ENCODE measurements at places on chromosomes 4 and X.

DNA sequence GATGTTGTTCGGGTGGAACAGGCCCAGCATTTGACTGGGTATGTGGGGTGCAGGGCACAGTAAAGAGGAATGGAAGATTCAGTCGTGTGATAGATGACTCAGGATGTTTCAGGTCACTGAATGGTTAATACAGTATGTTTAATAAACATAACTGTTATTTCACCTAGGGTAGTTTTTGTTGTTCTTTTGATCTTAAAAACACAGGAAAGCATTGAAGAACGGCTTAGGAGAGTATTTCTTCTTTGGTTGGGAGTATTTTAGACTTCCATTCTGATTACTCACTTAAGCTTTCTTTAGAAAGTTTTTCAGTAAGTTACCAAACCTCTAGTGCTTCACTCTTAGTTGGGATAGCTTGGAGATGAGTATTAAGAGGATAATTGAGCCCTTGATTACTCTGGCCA is 62.3 kb downstream of the STAG2 start:
- peak; percentile 42 for DNase-seq

- no peak for DNase-seq
Measured at GRCh38 chr4:68912807-68913206, 38.8 kb downstream of the UGT2A3 start.

- DNase-seq = peak; percentile 100
Measured at GRCh38 chr4:53688186-53688790, 97.0 kb upstream of the LNX1 start.

GRCh38 chrX:155857561-155857960 is 23.6 kb upstream of the VAMP7 start:
- peak; percentile 7 for DNase-seq

DNA sequence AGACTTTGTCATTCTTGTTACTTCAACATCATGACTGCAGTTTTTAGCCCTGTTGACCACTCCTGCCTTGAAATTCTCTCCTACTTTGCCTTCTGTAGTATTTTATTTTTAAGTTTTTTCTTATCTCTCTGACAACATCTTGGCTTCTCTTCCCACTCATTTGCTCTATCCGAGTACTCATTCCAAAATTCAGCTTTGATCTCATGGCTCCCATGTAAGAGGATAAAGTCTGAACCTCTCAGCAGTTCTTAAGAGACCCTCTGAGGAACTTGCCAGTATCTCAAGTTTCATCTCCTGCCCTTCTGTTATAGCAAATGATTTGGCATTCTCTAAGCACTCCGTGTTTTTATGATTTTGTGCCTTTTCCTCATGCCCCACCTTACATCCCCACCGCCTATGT is 67.7 kb downstream of the GALNT7 start:
- no peak for DNase-seq

DNA sequence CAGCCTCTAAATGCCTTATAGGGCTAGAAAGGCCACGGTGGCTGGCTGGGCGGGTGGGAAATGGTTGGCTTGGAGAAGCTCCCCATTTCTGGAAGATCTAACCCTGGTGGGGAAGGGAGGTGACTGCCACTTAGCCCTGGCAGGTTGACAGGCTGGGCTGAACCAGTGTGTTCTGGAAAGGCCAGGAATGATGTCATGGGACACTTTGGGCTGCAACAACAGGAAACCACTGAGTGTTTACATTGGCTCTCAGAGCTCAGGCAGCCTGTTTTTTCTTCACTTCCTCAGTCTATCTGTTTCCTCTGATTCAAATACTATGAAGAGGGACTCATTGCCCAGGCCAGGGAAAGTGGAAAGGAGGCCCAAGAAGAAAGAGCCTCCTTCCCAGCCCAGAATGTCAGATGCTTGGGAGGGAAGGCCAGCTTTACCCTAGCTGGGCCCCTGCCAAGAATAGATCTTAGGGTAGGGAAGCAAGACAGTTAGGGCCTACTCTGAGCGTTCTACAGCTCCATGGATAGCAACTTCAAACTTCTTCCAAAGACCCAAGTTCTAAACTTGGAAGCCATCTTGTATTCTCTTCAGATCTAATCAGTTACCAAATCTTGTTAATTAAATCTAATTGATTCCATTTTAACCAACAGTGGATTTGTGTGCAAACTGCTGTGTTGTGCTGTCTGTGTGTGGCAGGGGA is 65.8 kb upstream of the MSN start:
- peak; percentile 90 for DNase-seq

DNA sequence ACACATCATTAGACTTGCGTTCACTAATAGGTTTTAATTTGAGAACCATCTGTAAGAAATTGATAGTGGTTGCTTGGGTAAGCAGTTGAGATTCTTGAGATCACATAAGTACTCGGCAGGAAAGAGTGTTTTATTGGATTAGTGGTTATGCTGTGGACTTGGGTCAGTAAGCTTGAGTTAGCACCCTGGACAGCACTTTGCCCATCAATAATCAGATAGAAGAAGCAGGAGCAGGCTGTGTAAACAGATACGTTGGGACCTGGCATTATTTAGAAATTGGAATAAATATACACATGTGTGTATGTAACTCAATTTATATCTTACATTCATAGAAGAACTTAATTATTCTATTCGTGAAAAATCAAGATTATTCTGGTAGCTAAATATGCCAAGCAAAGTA is 357.5 kb upstream of the SMIM31 start:
- DNase-seq = peak; percentile 12

DNA sequence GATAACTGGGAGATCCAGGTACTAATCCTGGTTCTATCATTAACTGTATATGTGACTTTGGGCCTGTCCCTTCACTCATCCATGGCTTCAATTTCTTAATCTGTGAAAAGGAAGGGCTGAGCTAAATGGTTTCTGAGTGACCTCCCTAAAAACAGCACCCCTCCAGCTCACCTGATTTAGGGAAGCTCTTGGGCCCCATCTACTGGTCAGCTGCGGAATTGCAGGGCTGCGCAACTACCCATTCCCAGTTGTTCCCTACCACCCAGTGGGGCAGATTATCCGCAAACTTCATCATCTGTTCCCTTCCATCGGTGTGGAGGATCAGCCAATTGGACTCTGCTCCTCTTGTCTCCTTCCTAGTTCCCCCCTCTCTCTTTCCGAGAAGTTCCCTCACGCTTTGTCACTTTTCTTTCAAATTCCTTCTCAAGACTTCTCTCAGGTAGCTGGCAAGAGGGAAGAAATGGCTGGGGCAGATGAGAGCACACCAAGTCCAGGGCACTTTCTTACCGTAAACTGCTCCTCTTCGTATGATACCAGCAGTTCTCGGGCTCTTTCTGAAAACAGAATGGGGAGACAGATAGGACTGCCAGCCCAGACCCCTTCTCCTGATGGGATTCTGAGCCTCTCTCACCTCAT is 5.8 kb downstream of the LAS1L start:
- DNase-seq = peak; percentile 17

DNA sequence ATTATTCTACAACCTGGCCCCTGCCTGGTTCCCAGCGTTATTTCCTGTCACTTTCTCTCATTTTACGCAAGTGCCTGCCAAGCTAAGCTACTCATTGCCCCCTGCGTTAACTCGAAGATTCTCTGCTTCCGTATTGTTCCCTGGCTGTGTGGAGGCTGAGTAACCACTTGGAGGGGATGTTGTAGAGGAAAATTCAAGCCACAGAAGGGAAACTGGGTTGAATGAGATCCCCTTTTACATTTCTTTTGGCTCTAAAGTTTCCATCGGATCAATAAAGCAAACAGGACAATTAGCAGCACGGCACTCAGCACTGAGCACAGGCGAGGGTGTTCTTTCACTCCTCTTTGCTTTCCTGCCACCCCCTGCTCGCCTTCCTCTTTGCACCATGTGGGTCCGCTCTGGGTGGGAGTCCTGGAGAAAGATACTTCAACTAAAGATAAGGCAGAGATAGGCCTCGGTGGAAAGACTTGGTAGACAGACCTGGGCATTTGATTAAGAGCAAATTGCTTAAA is 4.2 kb upstream of the TMSB4X start:
- peak; percentile 76 for DNase-seq

DNA sequence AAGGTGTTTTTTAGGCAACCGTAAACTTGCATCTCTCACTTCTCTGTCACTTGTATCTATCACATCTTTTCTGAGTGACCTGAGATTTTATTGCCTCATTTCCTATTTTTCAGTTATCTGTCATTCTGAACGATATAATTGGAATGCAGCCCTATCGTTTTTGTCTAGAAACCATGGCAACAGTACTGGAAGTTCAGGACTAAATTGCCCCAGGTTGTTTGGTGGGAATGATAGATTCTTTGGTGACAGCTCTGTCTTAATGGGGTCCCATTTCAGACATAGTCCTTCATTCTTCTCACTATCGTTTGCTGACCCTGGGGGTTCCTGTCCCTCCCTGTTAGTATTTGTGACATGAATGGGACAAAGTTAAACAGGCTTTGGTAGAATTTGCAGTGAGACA is 267.7 kb upstream of the GALNT7 start:
- DNase-seq = no peak

DNA sequence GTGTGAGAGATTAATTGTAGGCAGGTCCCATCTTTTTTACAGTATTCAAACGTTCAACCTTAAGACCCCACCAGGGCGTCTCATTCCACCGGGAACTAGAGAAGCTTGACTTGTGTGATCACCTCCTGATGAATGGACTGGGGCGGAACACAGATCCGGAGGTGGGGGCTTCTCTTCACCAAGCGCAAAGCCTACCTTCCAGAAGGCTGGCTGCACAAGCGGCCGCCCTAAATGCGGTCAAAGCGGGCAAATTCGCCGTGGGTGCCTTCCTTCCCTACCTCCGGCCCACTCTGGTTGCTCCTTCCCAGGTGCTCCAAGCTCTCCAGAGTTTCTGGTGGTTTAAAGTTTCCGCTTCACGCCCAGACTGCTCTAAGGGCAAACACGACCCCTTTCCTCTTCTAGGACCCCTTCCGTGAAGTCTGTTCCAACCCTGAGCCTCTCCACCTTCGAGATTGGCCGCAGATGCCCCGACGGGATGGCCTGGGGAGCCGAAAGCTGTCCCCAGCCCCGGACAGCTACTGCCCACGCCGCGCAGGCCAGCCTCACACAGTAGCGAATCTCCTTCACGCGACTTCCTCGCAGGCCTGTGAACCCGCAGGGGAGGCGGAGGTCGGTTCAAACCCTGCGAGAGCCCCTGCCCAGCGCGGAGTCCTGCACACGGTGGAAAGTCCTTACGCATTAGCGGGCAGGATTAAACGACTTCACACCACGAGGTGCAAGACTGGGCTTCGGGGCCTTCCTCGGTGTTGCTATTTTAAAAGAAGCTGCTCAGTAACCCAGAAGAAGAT is 1.6 kb upstream of the WWC2 start:
- peak; percentile 47 for DNase-seq

- DNase-seq = peak; percentile 22
Measured at GRCh38 chrX:49309401-49309981, 6.0 kb downstream of the GAGE10 start.

DNA sequence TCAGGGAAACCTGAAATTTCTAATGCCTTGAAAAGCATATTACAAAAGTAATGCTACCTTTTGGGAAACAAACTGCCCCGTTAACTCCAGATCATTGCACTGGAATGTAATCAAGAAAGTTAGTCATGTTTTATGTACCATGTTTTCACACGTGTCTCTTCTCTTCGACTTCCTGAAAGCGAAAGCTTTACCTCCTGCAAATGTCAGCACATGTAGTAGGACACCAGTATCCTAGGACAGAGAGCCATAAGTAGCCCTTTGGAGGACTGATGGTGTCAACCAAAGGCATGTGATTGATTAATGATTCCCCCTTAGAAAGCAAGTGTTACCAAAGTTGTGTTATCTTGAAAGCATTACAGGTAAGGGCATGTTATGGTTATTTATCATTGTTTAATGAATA is 8.8 kb upstream of the MND1 start:
- peak; percentile 67 for DNase-seq

DNA sequence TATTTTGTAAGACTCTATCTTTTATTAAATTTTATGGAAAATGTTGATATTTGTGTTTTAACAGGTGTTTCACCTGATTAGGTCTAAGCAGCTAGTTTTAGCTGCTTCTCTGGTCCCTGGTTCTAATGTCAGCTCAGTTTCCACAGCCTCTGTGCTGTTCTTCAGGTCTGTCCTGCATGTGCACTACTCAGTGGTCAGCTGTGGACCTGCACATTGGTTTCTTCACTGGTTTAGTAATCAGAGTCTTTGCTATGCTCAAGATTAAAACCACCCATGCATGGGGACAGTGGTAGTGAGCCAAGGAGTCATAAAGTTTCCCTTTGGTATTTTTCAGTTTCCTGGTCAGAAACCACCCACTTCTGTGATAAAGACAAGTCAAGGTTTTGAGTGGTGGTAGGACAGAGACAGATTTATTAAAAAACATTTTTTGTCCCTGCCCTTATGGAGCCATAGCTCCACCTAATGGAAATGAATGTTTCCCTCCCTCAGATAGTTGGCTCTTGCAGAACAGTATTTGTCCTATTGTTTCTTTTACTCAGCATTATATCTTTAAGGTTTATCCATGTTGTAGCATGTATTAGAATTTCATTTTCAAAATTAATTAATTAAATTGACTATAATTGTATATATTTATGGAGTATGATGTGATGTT is 36.8 kb upstream of the VBP1 start:
- peak; percentile 2 for DNase-seq

- DNase-seq = peak; percentile 11
Measured at GRCh38 chr4:83082777-83083176, 31.8 kb downstream of the PLAC8 start.

DNA sequence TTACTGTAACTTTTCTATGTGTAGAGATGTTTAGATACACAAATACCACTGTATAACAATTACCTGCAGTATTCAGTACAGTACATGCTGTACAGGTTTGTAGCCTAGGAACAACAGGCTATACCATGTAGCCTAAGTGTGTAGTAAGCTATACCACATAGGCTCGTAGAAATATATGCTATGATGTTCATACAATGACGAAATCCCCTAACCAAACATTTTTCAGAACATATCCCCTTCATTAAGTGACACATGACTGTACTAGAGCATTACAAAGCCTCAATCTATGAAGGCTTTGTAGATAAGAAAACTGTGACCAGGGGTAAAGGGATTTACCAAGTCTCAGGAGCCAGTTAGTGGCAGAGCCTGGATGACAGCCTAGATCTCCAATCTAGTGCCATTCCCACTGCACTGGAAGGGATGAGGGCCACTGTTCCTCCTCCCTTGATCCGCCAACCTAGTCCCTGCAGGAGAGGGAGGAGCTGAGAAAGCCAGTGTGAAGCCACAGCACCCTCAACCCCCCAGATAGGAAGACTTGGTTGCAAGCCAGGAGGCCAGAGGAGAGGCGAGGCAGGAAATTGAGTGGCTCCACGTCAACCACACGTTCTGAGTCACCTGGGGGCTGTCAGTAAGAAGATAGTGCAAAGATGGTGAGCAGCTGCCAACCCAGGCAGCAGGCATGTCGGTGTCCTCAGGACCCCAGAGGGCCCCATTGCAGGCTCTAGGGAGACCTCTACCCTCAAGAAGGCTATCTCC is 227.7 kb downstream of the BCOR start:
- DNase-seq = peak; percentile 63

GRCh38 chr4:112855058-112855457 is 194.4 kb upstream of the ANK2 start:
- DNase-seq = no peak

GRCh38 chr4:152021788-152022438 is 261.1 kb upstream of the GATB start:
- no peak for DNase-seq

Measured in iris pigment epithelial cell (primary cell).